Suprapubic skin (tissue), 4 donors: ENCODE measurements at places on chromosomes 5 and 9. TPM values are rescaled to one million over a fixed set of nuclear protein-coding genes. Genes with fewer than 3 reads are reported as not detected.

PRR16 gene
- 1.4 TPM for total RNA-seq

DNA sequence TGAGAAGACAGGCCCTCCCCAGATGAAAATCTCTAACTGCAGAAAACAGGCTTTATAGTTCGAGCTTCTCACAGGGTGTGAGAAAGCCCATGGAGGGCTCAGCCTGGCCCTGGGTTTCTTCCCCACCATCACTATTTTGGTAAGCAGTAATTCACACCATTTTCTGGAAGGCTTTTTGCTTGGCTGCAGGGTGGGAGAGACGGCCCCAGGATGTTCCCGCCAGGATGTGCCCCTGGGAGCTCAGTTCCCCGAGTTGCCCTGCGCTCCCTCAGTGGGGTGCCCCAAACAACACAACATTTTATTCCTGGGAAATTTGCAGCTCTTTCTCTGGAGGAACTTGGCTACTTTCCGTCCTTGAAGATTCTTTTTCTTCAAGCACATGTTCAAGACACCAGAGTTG, 100.8 kb downstream of the HSD17B3 start:
- DNase-seq = no peak

DNA sequence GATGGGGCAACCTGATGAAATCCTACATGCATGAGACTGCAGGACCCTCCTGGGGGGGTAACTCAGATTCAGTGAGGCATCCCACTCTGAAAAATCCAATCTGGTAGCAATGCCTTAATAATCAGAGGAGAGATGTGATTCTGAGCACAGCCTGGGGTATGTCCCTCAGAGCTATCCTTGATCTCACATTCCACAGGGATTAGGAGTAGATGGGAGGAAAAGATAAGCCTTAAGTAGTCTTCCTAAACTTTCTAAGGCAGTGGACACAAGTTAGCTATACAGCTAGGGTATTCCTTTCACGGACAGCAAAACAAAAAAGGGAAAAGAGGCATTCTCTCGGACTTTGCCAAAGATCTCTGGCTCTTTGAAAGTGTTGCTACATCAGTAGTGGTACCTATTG, 3.9 kb upstream of the SPATA9 start:
- DNase-seq = no peak

DNA sequence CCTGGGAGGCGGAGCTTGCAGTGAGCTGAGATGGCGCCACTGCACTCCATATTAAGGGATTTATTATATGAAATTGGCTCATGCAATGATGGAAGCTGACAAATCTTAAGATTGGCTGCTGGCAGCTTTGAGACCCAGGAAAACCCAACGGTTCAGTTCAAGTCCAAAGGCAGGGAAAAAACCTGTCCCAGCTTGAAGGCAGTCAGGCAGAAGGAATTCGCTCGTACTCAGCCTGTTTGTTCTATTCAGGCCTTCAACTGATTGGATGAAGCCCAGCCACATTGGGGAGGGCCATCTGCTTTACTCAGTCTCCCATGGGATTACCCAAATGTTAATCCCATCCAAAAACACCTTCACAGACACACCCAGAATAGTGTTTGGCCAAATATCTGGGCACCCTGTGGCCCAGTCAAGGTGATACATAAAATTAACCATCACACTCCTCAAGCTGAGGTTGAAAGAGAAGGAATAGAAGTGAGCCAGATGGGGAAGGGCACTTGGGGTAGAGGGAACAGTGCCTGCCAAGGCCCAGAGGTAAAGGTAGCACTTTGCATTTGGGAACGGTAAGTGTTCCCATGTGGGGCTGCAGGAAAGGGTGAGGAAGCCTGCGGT, 8.5 kb upstream of the ORM1 start:
- no peak for DNase-seq

DNA sequence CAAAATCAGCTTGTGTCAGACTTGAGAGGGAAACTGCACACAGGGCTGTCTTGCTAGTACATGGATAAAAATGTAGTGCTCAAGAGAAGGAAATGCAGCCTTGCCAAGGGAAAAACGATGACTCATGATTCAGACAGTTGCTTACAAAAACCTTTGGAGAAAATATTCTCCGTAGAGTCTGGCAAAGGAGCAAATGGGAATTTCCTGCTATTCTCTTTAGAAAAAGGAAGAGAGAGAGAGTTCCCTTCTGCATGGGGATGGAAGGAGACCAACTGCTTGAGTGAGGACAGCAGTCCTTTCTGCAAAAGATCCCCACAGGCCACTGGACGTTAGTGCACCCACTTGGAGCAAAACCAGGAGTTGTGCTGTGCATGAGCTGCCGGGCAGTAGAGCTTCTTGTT, 7.6 kb downstream of the IFNB1 start:
- DNase-seq = no peak

DNA sequence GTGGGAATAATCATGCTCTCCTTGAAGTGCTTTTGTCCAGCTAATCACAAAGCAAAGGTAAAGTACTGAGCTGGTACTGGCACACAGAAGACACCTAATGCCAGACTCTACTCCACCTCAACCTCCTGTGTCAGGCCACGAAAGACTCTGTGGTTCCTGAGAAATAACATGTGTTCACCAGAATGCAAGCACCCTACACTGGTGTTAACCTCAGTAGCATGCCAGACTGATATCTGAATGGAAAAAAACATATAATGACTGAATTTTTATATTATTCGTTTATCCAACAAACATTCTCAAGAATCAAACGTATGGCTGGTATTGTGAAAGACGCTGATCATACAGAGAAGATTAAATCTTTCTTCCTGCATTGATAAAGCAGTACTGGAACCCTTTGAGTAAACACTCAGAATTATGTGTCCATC, 97.1 kb upstream of the IFNE start:
- DNase-seq = no peak

GDF9 gene
- total RNA-seq = 0.47 TPM

DNA sequence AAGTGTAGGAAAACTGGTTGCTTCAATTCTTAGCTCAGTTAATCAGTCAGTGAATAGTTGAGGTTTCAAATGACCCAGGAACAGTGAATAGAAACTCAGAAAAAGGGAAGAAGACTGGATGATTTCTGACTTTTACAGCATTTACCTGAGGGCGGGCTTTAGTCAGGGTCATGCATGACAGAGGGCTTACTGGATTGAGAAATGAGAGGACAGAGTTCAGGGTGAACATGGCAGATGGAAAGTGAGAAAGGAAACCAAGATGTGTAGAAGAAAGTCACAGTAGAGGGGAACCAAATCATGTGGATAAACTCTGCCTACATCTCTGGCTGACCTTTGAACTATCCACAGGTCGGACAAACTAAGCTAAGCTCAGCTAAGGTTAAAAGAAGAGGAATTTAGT, 596.0 kb downstream of the SEMA5A start:
- DNase-seq = no peak

GRCh38 chr9:132062806-132063205, 16.9 kb downstream of the MED27 start:
- DNase-seq = no peak

GRCh38 chr5:38722918-38723317, 122.9 kb upstream of the OSMR start:
- no peak for DNase-seq

ROPN1L gene
- total RNA-seq = not detected

PNPLA7 gene
- total RNA-seq = 28.9 TPM

C7 gene
- 18.5 TPM for total RNA-seq

- DNase-seq = no peak
These were observed 847.9 kb downstream of the EFNA5 start for GRCh38 chr5:106822851-106823250.
